Cerebellar nuclear complex (tissue), 1 donor: ENCODE measurements at places on chromosomes 7 and 10.
A peak's percentile ranks its signal among the peaks of the same experiment; 100 is the strongest.

- no peak for DNase-seq
Measured at GRCh38 chr10:51602326-51602725, 97.1 kb downstream of the CSTF2T start.

GRCh38 chr10:73439055-73439454, 5.7 kb upstream of the MSS51 start:
- no peak for DNase-seq

- no peak for DNase-seq
Measured at GRCh38 chr7:28558236-28558635, 145.9 kb downstream of the CREB5 start.

DNA sequence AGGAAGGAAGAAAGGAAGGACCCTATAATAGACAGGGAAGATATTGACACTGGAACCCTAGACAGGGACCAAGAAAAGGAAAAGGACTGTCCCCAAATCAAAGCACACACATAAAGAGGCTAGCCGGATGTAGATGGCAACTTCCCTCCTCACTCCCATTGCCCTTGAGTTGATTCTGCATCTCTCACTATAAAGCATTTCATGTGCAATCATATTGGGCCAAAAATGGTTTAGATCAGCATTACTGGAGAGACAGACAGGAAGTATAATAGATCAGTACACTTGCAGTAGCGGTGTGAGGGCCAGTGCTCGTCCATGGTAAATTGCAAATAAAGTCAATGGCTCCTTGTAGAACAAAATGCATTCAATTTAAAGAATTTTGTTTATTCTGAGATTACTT, 8.4 kb downstream of the IFIT3 start:
- no peak for DNase-seq

GRCh38 chr7:103148131-103148993, 537 bp downstream of the NAPEPLD start:
- no peak for DNase-seq

- DNase-seq, result no peak
Measured at GRCh38 chr7:23106823-23107663, 1.5 kb downstream of the KLHL7 start.

- no peak for DNase-seq
Measured at GRCh38 chr7:81232084-81232799, 313.4 kb upstream of the SEMA3C start.

GRCh38 chr7:28458732-28459131, 46.4 kb downstream of the CREB5 start:
- no peak for DNase-seq

GRCh38 chr10:77905086-77905748, 21.3 kb downstream of the DLG5 start:
- no peak for DNase-seq

- DNase-seq, result no peak
Measured at GRCh38 chr10:50635286-50635685, 11.5 kb upstream of the SGMS1 start.

- DNase-seq, result no peak
Measured at GRCh38 chr10:28530751-28531150, 2.2 kb upstream of the WAC start.

GRCh38 chr10:7610026-7610425, 56.7 kb downstream of the ITIH5 start:
- DNase-seq, result no peak

GRCh38 chr7:75889826-75890225, 11.0 kb downstream of the RHBDD2 start:
- no peak for DNase-seq

DNA sequence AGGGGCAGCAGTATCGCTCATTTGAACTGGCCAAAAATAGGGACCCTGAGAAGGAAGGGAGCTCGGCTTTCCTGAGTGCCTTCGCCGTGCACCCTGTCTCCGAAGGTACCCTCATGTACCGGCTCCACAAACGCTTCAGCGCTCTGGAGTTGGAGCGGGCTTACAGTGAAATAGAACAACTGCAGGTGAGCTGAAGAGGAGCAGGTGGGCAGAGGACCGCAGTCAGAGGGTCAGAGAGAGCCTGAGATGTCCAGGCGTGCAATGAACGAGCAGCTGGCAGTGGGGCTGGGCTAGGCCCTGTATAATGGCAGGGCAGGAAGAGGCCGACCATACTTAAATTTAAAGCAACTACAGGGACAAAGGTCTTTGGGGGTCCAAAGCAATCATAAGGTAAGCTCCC, 4.1 kb downstream of the CHPF2 start:
- DNase-seq, result no peak

DNA sequence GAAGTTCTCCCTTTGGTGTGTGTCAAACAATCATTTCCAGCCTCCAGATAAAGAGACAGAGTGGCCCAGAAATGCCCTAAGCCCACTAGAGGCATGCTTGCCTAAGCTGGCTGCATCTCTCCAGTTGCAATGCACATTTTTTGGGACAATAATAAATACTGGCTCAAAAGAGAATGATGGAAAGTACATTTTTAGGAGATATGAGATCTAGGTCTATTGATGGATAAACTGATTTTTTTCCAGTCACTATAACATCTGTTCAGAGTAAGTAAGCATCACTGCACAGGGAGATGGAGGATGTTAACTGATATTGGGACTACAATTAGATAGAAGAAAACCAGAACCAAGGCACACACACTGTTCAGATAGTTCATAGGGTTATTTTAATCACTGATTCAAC, 553.0 kb downstream of the GRM8 start:
- no peak for DNase-seq

GRCh38 chr7:2996141-2996540, 47.5 kb downstream of the CARD11 start:
- no peak for DNase-seq

GRCh38 chr10:125392154-125392553, 231.8 kb upstream of the CTBP2 start:
- DNase-seq, result no peak

- DNase-seq, result no peak
Measured at GRCh38 chr10:30830315-30831230, 201.0 kb upstream of the LYZL2 start.

GRCh38 chr10:77406764-77407430, 230.7 kb downstream of the KCNMA1 start:
- no peak for DNase-seq

GRCh38 chr10:31274310-31274709, 44.7 kb upstream of the ZEB1 start:
- DNase-seq, result no peak

- DNase-seq, result no peak
Measured at GRCh38 chr10:91856637-91857036, 52.6 kb downstream of the FGFBP3 start.

- no peak for DNase-seq
Measured at GRCh38 chr7:41190581-41190980, 512.3 kb downstream of the INHBA start.

GRCh38 chr10:12902135-12902572, 99.4 kb downstream of the CCDC3 start:
- no peak for DNase-seq

DNA sequence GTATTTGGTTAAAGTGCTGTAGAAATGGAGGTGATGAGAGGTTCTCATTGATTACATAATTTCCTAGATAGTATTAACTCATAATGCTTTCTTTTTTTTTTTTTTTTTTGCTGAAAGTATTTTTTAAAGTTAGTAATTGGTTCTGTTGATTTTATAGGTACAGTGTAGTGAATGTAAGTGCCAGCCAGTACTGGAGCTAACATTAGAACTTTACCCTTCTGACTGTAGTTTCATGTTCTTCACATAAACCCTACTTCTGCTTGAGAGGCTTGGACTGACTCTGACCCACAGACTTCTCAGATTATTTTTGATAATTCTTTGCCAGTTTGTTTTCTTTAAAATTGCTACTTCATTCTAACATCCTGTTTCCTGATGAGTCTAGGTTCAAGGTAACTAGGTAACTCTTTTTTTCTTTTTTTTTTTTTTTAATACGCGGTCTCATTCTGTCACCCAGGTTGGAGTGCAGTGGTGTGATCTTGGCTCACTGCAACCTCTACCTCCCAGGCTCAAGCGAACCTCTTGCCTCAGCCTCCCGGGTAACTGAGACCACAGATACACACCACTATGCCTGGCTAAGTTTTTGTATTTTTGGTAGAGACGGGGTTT, 92.2 kb upstream of the OIT3 start:
- DNase-seq, result no peak

GRCh38 chr7:55096323-55096722, 77.5 kb downstream of the EGFR start:
- no peak for DNase-seq

GRCh38 chr10:45466784-45467183, 92.8 kb downstream of the ALOX5 start:
- DNase-seq, result no peak

GRCh38 chr7:140229591-140230515, 53.1 kb upstream of the KDM7A start:
- no peak for DNase-seq

- no peak for DNase-seq
Measured at GRCh38 chr10:126302826-126303665, 85.2 kb downstream of the ADAM12 start.

GRCh38 chr10:10330418-10330817, 687.3 kb upstream of the CELF2 start:
- no peak for DNase-seq

- no peak for DNase-seq
Measured at GRCh38 chr10:71247414-71247705, 35.0 kb downstream of the UNC5B start.

DNA sequence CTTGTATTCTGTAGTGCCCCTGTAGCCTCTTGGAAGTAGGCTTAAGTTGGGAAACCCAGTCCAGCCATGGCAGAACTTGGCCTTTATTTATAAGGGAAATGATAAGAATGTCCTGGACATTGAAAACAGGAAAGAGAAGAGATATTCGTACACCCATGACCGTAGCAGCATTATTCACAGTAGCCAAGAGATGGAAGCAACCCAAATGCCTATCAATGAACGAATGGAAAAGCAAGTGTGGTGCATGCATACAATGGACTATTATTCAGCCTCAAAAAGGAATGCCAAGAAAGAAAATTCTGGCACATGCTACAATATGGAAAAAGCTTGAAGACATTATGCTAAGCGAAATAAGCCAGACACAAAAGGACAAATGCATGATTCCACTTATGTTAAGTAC, 315.3 kb downstream of the CXCL12 start:
- no peak for DNase-seq

DNA sequence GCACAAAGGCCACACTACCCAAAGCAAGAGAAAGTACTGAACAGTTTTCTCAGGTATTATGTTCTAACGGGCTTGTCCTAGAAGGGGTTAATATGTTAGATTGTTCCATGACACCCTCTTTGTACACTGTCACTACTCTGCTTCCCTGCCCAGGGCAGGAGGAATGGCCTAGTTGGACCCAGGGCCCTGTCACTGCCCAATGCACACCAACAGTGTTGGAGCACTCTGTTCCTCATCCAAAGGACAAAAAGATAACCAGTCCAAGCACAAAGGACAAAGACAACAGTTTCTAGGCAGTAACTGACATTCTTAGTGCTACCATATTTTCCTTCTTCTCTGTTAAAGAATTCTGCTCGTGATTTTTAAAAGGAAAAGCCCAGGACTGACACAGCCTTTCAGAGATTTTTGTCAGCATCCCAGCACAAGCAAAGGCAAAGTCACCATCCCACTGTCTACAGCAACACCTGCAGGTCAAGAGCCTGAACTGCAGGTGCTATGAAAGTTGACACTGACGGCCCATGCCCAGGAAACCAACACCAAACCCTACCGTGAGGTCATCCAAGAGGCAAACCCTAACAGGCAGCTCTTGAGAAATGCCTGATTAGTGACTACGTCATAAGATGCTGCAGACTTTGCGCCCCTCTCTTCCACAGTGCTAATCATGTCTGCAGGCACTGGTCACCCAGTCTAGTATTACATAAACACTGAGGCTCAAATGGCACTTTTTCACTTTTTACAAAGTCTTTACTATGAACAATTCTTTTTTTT, 13.2 kb downstream of the NUDCD3 start:
- peak; percentile 3 for DNase-seq

DNA sequence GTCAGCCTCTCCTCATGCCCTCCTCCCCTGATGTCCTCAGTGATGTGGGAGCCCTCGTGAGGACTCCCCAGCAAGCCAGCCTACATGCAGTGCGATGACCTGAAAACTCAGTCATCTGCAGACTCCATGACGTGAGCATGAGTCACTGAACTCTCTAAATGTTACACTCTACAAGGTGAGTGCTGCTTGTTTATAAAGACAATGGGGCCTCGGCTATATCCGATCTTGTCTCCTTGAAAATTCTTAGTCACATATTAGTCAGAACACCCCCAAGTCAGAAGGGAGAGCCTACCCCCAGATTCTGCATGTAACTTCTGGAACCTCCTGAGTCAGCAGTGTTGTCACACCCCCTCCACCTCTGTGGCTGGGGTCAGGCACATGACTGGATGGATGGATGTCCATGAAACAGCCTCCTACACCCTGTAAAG, 673.8 kb downstream of the INHBA start:
- DNase-seq, result no peak

DNA sequence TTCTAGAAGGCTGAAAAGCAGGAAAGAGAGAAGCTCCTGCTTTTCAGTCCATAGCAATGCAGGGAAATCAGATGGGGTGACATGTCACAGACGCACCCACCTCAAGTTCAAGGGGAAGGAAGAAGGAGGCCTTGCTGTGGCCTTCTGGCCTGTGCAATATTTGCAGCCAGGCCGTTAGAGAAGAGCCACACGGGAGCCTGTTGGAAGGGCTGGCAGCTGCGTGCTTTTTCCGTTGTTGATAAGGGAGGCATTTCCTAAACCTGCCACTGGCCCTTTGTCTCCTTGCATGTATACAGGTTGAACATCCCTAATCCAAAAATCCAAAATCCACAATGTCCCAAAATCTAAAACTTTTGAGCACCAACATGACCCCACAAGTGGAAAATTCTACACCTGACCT, 492.5 kb upstream of the ZMIZ1 start:
- DNase-seq, result no peak

DNA sequence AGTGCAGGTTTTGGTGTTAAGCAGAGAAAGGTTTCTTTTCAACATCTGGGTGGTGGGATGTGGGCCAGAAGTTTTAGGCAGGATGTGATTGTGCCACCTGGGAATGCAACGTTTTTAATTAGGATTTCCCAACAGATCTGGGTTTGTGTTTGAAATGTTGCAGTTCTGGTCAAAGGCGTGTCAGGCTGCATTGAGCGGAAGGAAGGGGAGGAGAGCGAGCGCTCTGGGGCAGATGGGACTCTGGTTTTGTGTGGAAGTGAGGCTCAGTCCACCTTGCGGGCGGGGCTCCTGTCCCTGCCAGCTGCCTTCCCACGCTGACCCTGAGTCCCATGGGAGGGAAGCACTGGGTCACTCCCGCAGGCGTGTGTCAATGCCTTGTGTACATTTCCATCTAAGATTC, 767.7 kb downstream of the KCNMA1 start:
- no peak for DNase-seq

GRCh38 chr10:17435953-17436352, 18.4 kb downstream of the ST8SIA6 start:
- DNase-seq, result no peak
